SK-N-MC (cell line): ENCODE measurements at places on chromosomes 4 and X.

DNA sequence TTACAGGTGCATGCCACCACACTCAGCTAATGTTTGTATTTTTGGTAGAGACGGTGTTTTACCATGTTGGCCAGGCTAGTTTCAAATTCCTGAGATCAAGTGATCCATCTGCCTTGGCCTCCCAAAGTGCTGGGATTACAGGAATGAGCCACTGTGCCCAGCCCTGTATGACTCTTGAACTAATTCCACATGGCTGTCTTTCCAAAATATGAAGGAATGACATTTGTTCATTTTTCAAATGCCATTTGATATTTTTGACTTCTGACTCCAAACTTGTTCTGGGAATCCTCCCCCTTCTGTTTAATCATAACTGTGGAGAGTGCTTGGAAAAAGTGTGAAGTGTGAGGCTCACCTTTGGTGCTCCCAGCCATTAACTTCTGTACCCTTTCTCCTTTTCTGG, 119.2 kb downstream of the NHS start:
- no peak for DNase-seq

- no peak for DNase-seq
These were observed 55.5 kb upstream of the TRIM2 start for GRCh38 chr4:153148791-153149190.

DNA sequence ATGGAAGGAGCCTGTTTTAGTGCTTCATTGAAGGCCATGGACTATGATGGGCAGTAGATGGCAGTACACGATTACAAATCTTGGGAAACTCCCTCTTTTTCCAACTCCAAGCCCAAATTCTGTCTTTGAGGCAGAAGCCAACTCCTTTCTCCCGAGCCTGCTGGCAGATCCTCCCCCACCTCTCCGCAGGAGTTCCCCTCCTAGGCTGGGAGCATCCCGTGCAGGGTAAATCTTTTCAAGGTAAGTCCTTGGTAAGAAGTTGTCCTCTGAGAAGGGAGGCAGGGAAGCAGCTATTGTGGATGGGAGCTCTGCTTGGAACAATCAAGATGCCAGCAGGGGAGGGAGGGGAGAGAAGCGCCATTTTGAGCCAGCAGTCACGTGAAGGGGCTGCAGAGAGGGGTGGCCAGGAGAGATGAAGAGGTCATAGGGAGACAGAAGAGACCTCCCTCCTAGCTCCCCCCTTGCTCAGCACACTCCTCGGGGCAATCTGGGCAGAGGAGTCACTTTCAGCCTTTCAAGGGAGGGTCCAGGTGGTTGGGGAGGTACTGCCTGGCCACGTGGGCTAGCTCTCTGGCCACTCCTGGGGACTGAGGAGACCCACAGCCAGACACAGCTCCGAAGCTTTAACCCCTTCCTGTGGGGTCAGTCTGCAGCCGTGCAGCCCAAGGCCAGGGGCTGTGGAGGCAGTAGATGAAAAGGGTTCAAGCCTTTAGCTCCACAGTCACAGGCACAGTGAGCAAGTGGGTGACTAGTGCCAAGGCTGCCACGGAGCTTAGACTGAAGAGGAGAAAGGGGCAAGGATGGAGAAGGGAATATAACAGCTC, 9.6 kb downstream of the CC2D2A start:
- DNase-seq, result no peak

GRCh38 chr4:5004496-5004895, 14.8 kb downstream of the CYTL1 start:
- no peak for DNase-seq

- no peak for DNase-seq
These were observed 42.6 kb downstream of the RGS12 start for GRCh38 chr4:3335385-3335784.

GRCh38 chr4:692771-693554, 4.0 kb upstream of the SLC49A3 start:
- DNase-seq, result no peak

GRCh38 chr4:20480165-20480947, 219.9 kb upstream of the PACRGL start:
- no peak for DNase-seq

DNA sequence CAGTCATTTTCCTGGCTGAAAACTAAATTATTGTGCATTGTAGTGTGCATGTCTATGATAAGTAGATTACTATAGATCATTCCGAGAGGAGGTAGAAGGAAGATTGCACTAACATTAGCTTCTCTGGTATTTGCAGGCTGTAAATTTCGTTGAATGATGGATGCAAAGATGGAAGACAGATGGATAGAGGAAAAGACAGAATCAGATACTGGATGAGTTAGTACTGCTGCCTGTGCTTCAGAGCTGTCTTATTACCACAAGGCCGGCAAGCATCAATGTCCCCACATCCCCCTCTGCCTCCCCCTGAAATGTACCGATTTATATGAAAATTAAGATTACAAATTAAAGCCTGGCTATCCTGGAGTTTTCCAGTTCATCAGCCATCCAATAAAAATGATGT, 17.7 kb downstream of the NAA11 start:
- DNase-seq, result no peak

DNA sequence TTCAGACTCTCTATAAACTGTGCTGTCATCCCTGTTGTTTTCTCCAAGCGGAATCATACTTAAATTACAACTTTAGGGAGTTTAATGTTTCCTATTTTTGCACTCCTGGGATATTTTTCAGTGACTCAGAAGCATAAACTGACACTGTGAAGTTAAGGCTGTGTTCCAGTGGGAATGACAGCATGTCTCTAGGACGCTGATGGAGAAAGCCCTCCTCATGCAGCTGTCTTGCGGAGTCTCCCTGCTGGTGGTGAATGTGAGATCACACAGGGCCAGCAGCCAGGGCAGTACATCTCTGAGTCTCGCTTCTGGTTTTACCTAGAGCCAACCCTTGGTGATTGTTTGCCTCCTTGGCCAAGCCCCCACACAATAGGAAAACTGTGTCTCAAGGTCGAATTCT, 53.3 kb downstream of the NFKB1 start:
- DNase-seq, result no peak

- no peak for DNase-seq
These were observed 93.6 kb upstream of the RASGEF1B start for GRCh38 chr4:81565142-81565870.
